ENCODE measurements at places on chromosomes 2 and 18. TPM values are rescaled to one million over a fixed set of nuclear protein-coding genes. Genes with fewer than 3 reads are reported as not detected.
A peak's percentile ranks its signal among the peaks of the same experiment; 100 is the strongest.

DNA sequence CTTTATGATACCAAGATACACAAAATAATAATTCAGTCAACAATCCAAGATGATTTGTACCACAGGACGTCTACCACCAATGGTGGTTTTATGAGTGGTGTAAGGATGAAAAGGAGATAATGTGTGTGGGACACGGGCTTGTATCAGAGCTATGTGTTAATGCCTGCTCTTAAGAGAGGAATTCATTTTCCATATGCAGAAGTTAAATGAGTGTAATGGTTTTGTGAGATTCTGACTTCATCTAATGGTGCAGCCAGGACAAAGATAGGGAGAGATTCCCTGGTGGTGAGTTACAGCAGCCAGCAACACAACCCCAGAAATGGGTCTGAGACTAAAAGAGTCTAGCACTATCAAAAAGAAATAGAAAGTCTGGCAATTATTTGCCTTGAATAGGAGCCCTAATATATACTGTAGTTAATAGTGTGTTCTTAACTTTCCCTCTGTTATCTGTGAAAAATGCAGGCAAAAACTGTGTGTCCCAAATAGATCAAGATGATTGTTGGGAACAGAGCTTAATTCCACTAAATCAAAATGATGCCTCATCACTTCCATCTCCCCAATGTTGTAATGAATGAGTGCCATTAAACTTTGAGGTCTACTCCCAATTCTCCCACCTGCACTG, 455.0 kb upstream of the TCF4 start:
- peaks cover 1% of the 10 kb centered on the region for H3K27me3 ChIP-seq
- H3K4me3 ChIP-seq: no peak overlapping the region
- H3K27ac ChIP-seq: no peak overlapping the region
- no peaks in the 10 kb centered on the region for H3K4me1 ChIP-seq
- no peak for DNase-seq

The GPAT2 gene
- 11.3 TPM for polyA plus RNA-seq

DNA sequence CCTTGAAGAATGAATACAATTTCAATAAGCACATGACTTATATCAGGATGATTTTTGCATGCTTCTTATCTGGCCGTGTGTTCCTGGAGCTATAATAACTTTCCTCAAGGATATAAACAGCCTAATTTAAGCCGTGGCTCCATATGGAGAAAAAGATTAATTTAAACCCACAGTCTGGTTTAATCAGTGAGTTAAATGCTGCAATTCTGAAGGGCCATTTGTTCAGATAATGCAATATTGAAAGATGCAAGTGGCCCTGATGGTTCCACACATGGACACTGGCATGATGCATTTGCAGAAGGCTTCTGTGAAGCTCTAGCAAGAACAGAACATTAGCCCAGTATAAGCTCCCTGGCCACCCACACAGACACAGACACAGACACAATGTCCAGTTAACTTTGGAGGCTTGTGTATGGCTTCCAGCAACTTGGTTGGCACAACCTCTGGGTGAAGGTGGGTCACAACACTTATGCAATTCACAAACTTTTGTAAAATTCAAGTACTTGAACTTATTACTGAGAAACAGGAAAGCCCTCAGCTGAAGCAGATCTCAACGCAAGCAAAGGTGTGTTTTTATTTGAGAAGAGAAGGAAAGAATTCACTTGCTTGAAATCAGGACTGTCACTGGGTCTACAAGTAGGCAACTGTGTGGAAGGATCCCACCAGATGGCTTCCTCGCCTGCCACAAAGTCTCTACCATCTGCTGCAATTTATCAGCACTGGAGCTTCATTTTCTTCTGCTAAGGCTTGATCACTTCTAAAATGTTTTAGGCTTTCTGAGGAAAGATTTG, 63.3 kb downstream of the MDH1 start:
- H3K27me3 ChIP-seq: peaks cover 4% of the 10 kb centered on the region
- H3K27ac ChIP-seq: no peak overlapping the region
- H3K36me3 ChIP-seq: no peaks in the 10 kb centered on the region
- DNase-seq: no peak

DNA sequence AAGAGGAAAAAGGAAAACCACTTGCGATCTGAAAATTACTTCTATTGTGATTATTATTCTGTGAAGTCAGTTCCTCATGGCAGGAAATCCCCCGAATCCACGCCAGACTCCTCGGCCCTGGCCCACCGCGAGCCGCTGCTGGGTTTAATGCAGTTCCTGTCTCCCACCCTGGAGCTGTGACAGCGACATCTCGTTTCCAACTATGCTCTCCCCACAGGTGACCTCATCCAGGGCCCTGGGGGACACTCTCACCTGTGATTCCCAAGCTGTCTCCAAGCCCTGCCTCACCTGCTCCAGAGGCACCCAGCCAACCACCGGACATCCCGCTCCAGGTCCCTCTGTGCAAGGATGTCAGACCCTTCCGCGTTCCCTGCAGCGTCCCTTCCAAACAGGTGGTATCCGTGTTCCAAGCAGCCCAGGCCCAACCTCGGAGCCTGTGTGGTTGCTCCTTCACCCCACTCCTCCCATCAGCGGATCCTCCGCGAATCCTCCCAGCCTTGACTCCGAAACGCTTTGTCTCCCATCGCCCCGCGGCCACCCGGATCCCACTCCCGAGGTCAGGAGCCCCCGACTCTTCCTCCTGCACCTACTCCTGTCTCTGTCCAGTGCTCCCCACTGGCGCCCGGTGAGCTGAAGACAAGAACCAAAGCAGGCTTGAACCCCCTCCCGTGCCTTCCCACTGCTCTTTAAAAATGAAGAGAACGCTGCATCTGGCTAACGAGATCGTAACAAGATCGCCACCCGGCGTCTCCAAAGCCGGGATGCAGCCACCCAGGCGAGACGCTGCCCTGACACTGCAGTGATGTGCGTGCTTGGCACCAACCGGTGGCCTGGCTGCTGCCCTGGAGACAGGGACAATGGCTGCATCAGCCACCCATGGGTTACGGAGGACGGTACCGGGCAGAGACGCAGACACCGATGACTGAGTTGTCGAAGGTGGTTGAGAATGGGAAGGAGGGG, 96.5 kb downstream of the NDUFA10 start:
- no peak overlapping the region for H3K4me3 ChIP-seq
- no peaks in the 10 kb centered on the region for H3K36me3 ChIP-seq
- H3K27ac ChIP-seq: no peak overlapping the region
- no peaks in the 10 kb centered on the region for H3K4me1 ChIP-seq
- no peak for DNase-seq

DNA sequence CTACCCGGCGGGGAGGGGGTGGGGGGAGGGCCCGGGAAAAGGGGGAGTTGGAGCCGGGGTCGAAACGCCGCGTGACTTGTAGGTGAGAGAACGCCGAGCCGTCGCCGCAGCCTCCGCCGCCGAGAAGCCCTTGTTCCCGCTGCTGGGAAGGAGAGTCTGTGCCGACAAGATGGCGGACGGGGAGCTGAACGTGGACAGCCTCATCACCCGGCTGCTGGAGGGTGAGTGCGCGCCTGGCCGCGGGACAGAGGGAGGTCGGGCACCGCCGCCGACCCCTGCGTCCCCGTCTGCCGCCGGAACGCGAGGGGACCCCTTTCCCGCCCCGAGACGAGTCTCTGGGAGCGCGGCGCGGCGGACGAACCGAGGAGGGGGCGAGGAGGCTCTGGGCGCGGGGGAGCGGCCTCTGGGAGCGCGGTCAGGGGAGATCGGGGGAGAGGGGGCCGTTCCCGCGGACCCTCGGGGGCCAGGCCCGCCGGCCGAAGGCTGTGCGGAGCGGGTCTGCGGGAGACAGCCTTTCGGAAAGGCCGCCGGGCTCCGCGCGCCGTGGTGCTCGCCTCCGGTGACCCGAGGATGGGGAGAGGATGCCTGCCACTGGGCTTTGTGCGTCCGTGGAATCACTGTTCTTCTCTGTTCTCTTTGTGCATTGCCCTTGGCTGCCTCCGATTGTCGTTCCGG, 463 bp downstream of the PPP1CB start:
- H3K27me3 ChIP-seq: peaks cover 13% of the 10 kb centered on the region
- peak overlapping the region; percentile 98 for H3K27ac ChIP-seq
- DNase-seq: no peak
- H3K4me1 ChIP-seq: peaks cover 50% of the 10 kb centered on the region
- H3K4me3 ChIP-seq: peak overlapping the region; percentile 98

- H3K27ac ChIP-seq: no peak overlapping the region
- no peaks in the 10 kb centered on the region for H3K36me3 ChIP-seq
- H3K4me3 ChIP-seq: no peak overlapping the region
- no peak for DNase-seq
These were observed 18.3 kb upstream of the NEDD4L start for GRCh38 chr18:58025733-58026132.

The MFF gene
- 148 TPM for polyA plus RNA-seq

The CHAC2 gene
- polyA plus RNA-seq: 2.3 TPM

- H3K27me3 ChIP-seq: peaks cover 1% of the 10 kb centered on the region
- DNase-seq: no peak
- no peaks in the 10 kb centered on the region for H3K36me3 ChIP-seq
- H3K27ac ChIP-seq: no peak overlapping the region
These were observed 45.4 kb upstream of the EFEMP1 start for GRCh38 chr2:55968941-55969340.

- DNase-seq: no peak
- H3K27me3 ChIP-seq: no peaks in the 10 kb centered on the region
These were observed 199.4 kb downstream of the SATB2 start for GRCh38 chr2:199258291-199258690.

The POTEC gene
- not detected for polyA plus RNA-seq

- no peak overlapping the region for H3K4me3 ChIP-seq
- H3K27ac ChIP-seq: no peak overlapping the region
- H3K36me3 ChIP-seq: no peaks in the 10 kb centered on the region
These were observed 74.2 kb downstream of the CD8B2 start for GRCh38 chr2:106561356-106561755.

The MREG gene
- polyA plus RNA-seq: 1.2 TPM

GRCh38 chr2:102551329-102552096, 67.8 kb upstream of the SLC9A2 start:
- no peak for DNase-seq
- H3K4me3 ChIP-seq: no peak overlapping the region

- peaks cover 13% of the 10 kb centered on the region for H3K4me1 ChIP-seq
- no peak overlapping the region for H3K27ac ChIP-seq
- no peak overlapping the region for H3K4me3 ChIP-seq
- H3K36me3 ChIP-seq: no peaks in the 10 kb centered on the region
These were observed 5.4 kb upstream of the MRPS9 start for GRCh38 chr2:105032476-105032875.

The BBS5 gene
- not detected for polyA plus RNA-seq

The LBX2 gene
- polyA plus RNA-seq: not detected

- H3K27ac ChIP-seq: no peak overlapping the region
- H3K27me3 ChIP-seq: peaks cover 2% of the 10 kb centered on the region
- H3K4me3 ChIP-seq: no peak overlapping the region
- no peak for DNase-seq
- H3K4me1 ChIP-seq: no peaks in the 10 kb centered on the region
These were observed 25.3 kb downstream of the MYO1B start for GRCh38 chr2:191270306-191271161.

The SEC11C gene
- polyA plus RNA-seq: 233 TPM

DNA sequence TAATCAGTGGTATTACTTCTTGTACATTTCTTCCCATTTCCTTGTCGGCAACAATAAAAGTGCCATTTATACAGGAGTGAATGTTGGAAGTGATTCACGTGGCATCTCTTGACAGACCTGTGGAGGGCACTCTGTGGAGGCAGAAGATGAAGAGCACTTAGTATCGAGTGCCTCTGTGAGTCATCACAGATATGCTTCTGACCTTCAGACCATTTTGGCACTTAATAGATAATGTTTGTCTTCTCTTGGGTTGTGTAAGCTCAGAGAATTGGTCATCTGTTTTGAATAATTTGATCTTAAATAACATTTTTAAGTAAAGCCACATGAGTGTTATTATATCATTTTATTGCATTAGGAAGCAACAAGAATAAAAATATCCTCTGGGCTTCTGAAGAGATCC, 305.5 kb downstream of the PTPRM start:
- H3K27ac ChIP-seq: no peak overlapping the region
- no peaks in the 10 kb centered on the region for H3K4me1 ChIP-seq
- no peak for DNase-seq
- peaks cover 4% of the 10 kb centered on the region for H3K36me3 ChIP-seq

The ACSL3 gene
- polyA plus RNA-seq: 25.7 TPM

GRCh38 chr2:46943881-46944798, 28.5 kb upstream of the MCFD2 start:
- DNase-seq: peak; percentile 29
- H3K27me3 ChIP-seq: peaks cover 18% of the 10 kb centered on the region
- H3K27ac ChIP-seq: peak overlapping the region; percentile 98
- no peaks in the 10 kb centered on the region for H3K36me3 ChIP-seq
- peaks cover 53% of the 10 kb centered on the region for H3K4me1 ChIP-seq

DNA sequence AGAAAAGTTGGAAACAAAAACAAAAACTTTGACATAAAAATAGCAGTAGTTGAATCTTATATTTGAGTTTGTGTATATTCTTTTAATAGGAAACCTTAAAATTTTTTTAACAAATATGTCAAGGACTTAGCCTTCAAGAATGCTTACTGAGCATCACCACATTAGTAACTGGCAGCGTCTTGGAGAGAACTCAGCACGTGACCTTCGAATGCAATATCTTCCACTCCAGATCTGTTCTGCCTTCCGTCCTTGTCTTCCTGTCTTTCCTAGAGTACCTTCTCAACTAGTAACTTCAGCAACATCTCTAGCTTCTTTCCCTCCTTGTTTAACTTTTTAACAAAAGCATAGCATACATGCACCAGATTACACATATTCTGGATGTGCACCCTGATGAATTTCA, 972 bp downstream of the RSAD2 start:
- peak overlapping the region; percentile 54 for H3K4me3 ChIP-seq
- peaks cover 10% of the 10 kb centered on the region for H3K36me3 ChIP-seq
- no peak overlapping the region for H3K27ac ChIP-seq
- no peaks in the 10 kb centered on the region for H3K27me3 ChIP-seq

The IL1R1 gene
- polyA plus RNA-seq: 0.96 TPM

DNA sequence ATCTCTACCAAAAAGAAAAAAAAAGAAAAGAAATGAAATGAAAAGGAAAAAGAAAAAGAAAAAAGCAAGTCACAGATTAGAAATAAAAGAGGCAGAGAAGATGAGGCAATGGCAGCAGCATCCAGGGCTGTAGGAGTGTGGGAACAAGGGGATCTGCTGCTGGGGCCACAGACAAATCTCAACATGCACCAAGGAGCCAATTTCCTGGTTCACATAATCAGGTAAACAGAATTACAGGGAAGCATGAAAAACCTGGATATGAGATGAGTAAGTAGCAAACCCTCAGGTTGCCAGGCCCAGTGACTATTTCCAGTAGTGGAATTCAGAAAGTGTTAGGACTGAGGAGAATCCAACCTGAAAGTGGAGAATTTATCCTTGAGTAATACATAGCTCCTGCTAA, 77.4 kb upstream of the ARHGAP28 start:
- no peak for DNase-seq
- H3K36me3 ChIP-seq: no peaks in the 10 kb centered on the region
- H3K4me1 ChIP-seq: no peaks in the 10 kb centered on the region
- peaks cover 6% of the 10 kb centered on the region for H3K27me3 ChIP-seq

- no peaks in the 10 kb centered on the region for H3K36me3 ChIP-seq
- H3K27ac ChIP-seq: peak overlapping the region; percentile 91
- H3K27me3 ChIP-seq: no peaks in the 10 kb centered on the region
- H3K4me3 ChIP-seq: peak overlapping the region; percentile 95
These were observed 1.6 kb downstream of the CAPN10 start for GRCh38 chr2:240588006-240588655.

GRCh38 chr2:12057436-12058166, 311.2 kb downstream of the LPIN1 start:
- peaks cover 39% of the 10 kb centered on the region for H3K36me3 ChIP-seq
- peak overlapping the region; percentile 63 for H3K27ac ChIP-seq
- peaks cover 14% of the 10 kb centered on the region for H3K27me3 ChIP-seq
- H3K4me1 ChIP-seq: peaks cover 97% of the 10 kb centered on the region

The ZBTB7C gene
- polyA plus RNA-seq: not detected

Measured in immature natural killer cell (primary cell).